Stimulated activated naive B cell treated with anti-CD40 and anti-IgM and Interleukin-4, amounts not matched to agents 10 μg/mL and 1 μg/mL and 100 μg/mL, for 72 hours (primary cell): ENCODE measurements at places on chromosomes 4 and X.

GRCh38 chr4:169037506-169037905 is 27.5 kb upstream of the CBR4 start:
- no peaks in the 10 kb centered on the region for H3K4me1 ChIP-seq
- DNase-seq = no peak
- no peaks in the 10 kb centered on the region for H3K27me3 ChIP-seq
- no peak overlapping the region for H3K4me3 ChIP-seq
- H3K27ac ChIP-seq = no peak overlapping the region
- H3K36me3 ChIP-seq = no peaks in the 10 kb centered on the region

DNA sequence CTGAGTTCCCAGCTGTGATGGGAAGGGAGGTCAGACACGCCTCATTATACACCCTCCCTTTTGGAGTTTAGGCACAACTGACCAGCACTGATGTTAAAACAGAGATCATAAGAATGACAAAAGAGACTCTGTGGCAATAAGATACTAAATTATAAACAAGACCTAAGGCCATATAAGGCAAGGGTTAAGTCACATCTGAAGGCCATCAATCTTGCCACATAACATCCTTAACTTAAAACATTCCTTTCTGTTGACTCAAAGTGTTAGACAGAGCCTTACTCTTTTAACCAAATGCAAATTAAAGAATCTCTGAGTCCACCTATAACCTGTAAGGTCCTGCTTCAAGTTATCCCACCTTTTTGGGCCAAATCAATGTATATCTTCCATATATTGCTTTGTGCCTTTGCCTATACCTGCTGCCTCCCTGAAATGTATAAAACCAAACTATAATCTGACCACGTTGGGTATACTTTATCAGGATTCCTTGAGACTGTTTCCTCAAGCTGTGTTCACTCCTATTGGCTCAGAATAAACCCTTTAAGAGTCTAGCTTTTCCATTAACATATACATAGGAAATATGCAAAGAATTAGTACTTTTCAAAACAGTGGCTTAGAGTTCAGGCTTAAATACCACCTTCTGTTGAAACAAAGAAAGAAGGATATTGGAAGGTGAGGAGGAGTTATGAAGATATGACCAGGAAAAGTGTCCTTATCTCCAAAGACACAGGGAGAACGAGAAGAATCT is 214.4 kb upstream of the PPP1R2C start:
- DNase-seq = no peak
- H3K27me3 ChIP-seq = no peaks in the 10 kb centered on the region
- peaks cover 15% of the 10 kb centered on the region for H3K4me1 ChIP-seq
- no peak overlapping the region for H3K4me3 ChIP-seq

GRCh38 chrX:109384699-109385098 is 97.2 kb downstream of the GUCY2F start:
- H3K27ac ChIP-seq = no peak overlapping the region
- H3K36me3 ChIP-seq = no peaks in the 10 kb centered on the region
- no peak for DNase-seq

- DNase-seq = no peak
- no peaks in the 10 kb centered on the region for H3K36me3 ChIP-seq
- H3K27ac ChIP-seq = no peak overlapping the region
Observed at GRCh38 chr4:174553031-174553430, 30.7 kb upstream of the HPGD start.

- H3K4me3 ChIP-seq = peak overlapping the region; percentile 76
- peaks cover 57% of the 10 kb centered on the region for H3K4me1 ChIP-seq
- H3K27me3 ChIP-seq = no peaks in the 10 kb centered on the region
- H3K27ac ChIP-seq = peak overlapping the region; percentile 90
- peaks cover 51% of the 10 kb centered on the region for H3K36me3 ChIP-seq
- DNase-seq = no peak
Observed at GRCh38 chr4:40241941-40242340, 45.1 kb downstream of the RHOH start.

GRCh38 chrX:67555578-67556203 is 11.9 kb downstream of the AR start:
- H3K36me3 ChIP-seq = no peaks in the 10 kb centered on the region
- no peak overlapping the region for H3K27ac ChIP-seq
- no peak overlapping the region for H3K4me3 ChIP-seq

DNA sequence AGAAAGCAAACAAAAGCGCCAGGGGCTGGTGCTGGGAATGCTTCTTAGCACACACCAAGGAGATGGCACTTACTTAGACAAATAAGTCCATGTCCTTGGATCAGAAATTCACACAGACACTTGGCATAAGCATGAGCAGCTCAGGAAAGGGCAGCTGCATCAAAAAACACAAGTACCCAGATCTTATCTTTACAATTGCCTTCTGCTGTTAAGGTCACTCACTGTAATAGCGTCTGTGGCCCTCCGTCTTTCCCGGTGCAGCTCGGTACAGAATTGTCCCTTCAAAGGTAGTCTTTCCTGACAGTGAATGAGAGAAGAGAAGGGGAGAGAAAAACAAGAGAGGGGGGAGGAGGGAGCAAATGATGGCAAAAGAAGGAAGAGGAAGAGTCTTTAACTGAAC is 172.1 kb upstream of the MAP3K15 start:
- no peaks in the 10 kb centered on the region for H3K27me3 ChIP-seq
- peaks cover 17% of the 10 kb centered on the region for H3K36me3 ChIP-seq
- DNase-seq = no peak

- no peaks in the 10 kb centered on the region for H3K27me3 ChIP-seq
- peak overlapping the region; percentile 12 for H3K4me3 ChIP-seq
- H3K36me3 ChIP-seq = peaks cover 11% of the 10 kb centered on the region
- H3K27ac ChIP-seq = peak overlapping the region; percentile 87
Observed at GRCh38 chrX:79182616-79183015, 38.1 kb downstream of the GPR174 start.

GRCh38 chr4:38138363-38138762 is 178.2 kb downstream of the PTTG2 start:
- peak overlapping the region; percentile 62 for H3K27ac ChIP-seq
- peaks cover under 1% of the 10 kb centered on the region for H3K4me1 ChIP-seq
- no peak for DNase-seq
- no peak overlapping the region for H3K4me3 ChIP-seq

DNA sequence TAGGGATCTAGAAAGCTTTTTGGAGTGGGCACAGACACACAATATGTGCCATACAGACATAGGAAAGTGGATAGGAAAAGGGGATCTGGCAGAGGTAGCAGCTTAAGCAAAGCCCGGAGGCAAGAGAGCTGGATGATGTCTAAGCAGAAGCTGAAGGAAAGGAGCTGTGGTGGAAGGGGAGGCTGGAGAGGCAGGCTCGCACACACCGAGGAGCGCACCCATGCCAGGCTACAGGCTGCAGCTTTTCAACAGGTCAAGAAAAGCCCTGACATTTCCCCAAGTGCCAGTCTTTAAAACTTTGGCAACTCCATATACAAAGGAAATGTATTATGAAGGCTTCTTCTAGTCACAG is 67.4 kb downstream of the SOWAHB start:
- no peak overlapping the region for H3K4me3 ChIP-seq
- H3K4me1 ChIP-seq = no peaks in the 10 kb centered on the region
- peaks cover 10% of the 10 kb centered on the region for H3K27me3 ChIP-seq
- DNase-seq = no peak

DNA sequence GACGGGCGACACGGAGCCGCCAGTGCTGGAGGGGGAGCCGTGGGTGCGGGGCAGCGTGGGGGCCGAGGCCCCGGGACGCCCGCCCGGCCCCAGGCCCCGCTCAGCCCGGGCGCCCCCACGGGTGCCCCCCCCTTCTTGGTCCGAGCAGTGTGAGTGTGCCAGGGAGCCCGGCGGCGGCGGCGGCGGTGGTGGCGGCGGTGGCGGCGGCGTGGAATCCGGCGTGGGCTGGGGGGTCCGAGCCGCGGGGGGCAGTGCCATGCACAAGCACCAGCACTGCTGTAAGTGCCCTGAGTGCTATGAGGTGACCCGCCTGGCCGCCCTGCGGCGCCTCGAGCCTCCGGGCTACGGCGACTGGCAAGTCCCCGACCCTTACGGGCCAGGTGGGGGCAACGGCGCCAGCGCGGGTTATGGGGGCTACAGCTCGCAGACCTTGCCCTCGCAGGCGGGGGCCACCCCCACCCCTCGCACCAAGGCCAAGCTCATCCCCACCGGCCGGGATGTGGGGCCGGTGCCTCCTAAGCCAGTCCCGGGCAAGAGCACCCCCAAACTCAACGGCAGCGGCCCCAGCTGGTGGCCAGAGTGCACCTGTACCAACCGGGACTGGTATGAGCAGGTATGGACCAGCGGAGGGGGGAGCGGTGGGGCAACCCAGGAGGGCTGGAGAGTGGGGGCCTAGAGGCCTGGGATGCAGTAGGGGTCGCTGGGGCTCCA is 466 bp downstream of the DLG3 start:
- H3K27ac ChIP-seq = no peak overlapping the region
- no peaks in the 10 kb centered on the region for H3K36me3 ChIP-seq
- no peak for DNase-seq
- H3K27me3 ChIP-seq = peaks cover 25% of the 10 kb centered on the region
- H3K4me1 ChIP-seq = no peaks in the 10 kb centered on the region

DNA sequence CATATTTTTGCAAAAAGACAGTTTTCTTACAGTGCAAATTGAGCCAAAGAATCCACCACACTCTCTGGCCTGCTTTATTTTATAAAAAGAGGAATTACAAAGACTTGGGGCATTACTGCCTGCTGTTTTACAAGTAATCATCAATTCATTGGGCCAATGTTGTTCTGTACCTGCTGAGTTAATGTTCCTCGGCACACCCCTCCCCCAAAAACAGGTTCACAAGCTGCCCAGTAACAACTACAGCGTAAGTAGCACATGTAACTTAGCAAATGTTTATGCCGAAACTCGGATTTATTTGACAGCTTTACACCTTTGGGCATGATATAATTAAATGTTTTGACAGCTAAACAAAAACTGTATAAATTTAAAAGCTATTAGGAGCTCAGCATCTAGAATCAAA is 214.6 kb upstream of the MAB21L2 start:
- DNase-seq = no peak
- peaks cover under 1% of the 10 kb centered on the region for H3K36me3 ChIP-seq
- peaks cover 7% of the 10 kb centered on the region for H3K4me1 ChIP-seq
- no peak overlapping the region for H3K27ac ChIP-seq
- H3K27me3 ChIP-seq = no peaks in the 10 kb centered on the region
- no peak overlapping the region for H3K4me3 ChIP-seq

DNA sequence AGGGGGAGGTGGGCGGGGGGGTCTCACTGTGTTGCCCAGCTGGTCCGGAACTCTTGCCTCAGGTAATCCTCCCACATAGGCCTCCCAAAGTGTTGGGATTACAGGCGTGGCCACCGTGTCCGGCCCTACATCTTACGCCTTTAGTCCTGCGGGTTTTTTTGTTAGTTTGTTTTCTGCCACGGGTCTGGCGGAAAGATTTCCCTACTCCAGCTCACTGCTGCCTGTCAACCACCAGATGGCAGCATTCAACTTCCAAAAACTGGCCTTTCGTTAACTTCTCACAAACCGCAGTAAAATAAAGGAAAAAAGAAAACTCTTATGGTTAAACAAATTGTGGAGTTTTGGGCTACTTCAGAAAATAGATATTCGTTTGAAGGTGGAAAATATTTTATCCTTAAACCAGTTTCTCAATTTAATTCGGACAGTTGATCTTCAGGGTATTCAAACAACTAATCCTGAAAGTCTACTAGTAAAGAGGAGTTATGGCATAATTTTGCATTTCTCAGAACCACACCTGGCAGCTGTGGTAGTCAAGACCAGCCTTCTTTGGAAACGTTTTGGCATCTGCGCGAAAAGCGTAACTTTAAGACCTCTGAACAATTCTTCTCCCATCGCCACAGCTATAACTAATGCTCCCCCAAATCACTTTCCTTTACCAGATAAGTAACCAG is 41.1 kb downstream of the LUZP4 start:
- no peak overlapping the region for H3K4me3 ChIP-seq
- no peak for DNase-seq
- H3K27ac ChIP-seq = no peak overlapping the region
- no peaks in the 10 kb centered on the region for H3K27me3 ChIP-seq
- H3K36me3 ChIP-seq = no peaks in the 10 kb centered on the region
- no peaks in the 10 kb centered on the region for H3K4me1 ChIP-seq

DNA sequence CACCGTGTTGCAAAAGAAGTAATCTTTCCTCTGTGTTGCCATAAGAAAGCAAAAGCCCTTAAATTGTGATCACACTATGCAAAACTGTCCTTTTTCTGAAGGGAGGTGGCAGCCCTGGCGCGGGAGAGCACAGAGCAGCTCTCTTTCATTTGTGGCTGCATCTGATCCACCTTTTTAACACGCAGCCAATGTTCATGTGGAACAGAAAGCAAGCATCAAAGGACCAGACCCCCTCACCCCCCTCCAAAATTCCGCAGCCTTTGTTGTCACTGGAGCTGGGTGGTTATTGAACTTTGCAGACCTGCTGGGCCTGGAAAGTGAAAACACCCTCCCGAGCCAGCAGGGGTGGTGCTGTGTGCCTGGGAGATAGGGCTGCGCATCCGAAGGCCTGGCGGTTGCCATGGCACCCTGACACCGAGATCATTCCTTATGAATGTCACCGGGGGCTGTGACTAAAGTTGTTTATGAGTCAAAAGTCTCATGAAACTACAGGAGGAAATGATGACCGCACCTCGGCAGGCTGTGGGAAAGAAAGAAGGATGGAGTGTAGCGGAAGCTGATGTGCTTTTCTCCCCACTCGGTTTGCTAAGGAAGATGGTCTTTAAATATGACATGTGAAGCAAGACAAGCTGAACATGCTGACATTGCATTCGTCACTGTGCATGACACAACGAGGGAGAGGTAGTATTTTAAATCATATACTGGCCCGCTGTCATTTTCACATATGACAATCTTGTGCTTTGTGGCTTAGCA is 367.4 kb downstream of the UNC5C start:
- no peak for DNase-seq
- no peak overlapping the region for H3K4me3 ChIP-seq
- no peak overlapping the region for H3K27ac ChIP-seq
- H3K4me1 ChIP-seq = no peaks in the 10 kb centered on the region
- H3K36me3 ChIP-seq = no peaks in the 10 kb centered on the region

DNA sequence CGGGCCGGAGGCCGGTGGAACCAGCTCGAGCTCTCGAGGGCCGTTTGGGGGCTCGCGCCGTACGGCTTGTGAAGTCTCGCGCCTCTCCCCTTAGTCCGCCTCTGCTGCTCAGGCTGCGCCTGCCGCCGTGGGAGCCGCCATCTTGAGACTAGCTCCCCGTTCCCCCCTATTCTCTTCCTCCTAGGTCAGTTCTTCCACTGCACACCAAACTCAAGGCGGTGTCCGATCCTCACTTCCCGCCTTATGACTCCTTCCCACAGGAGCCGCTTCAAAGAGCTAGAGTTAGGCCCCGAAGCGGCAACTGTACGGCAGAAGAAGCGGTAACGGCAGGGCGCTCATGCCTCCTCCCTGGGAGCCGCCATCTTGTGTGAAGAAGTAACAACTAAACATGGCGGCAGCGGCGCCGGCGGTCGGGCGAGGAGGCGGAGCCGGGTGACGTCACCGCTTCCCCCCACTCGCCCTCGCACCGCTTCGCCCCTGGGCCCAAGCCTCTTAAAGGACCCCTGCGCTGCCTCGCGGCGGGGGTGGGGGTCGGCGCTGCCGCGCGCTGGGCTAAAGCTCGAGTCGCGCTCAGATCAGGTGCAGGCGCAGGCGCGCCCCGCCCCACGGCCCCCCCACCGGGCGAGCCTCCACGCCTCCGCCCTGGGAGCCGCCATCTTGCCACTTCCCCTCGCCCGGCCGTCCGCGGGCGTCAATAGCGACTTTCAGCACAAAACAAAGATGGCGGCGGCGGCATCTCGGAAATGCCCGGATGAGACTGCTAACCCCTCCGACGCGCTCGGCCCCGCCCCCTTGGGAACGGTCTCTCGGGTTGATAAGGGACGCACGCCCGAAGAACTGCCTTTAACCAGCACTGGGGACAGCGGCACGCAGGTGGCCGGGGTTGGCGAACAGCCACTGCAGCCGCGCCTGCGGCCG is at the start of gene HCFC1:
Gene HCFC1, minus strand, starts transcription at position 369 of the 918 bp plus-strand sequence. CDS start 978 bp downstream, outside the sequence.
- peak; percentile 89 for DNase-seq
- peak within 1 kb of the TSS; percentile 98 for H3K4me3 ChIP-seq
- H3K27ac ChIP-seq = peak within 1 kb of the TSS; percentile 100
- H3K4me1 ChIP-seq = peaks cover 42% of the 10 kb centered on the region
- peaks cover 26% of the 10 kb centered on the region for H3K36me3 ChIP-seq
